ENCODE measurements at places on chromosomes 5 and 9. TPM values are rescaled to one million over a fixed set of nuclear protein-coding genes. Genes with fewer than 3 reads are reported as not detected.

GRCh38 chr9:112640311-112640710, 77.6 kb downstream of the INIP start:
- no peak for DNase-seq
- no peaks in the 10 kb centered on the region for H3K27me3 ChIP-seq
- no peak overlapping the region for H3K4me3 ChIP-seq
- H3K27ac ChIP-seq, result no peak overlapping the region

CYFIP2 gene
- 36.0 TPM for total RNA-seq

CNTLN gene
- total RNA-seq, result 2.9 TPM

DNA sequence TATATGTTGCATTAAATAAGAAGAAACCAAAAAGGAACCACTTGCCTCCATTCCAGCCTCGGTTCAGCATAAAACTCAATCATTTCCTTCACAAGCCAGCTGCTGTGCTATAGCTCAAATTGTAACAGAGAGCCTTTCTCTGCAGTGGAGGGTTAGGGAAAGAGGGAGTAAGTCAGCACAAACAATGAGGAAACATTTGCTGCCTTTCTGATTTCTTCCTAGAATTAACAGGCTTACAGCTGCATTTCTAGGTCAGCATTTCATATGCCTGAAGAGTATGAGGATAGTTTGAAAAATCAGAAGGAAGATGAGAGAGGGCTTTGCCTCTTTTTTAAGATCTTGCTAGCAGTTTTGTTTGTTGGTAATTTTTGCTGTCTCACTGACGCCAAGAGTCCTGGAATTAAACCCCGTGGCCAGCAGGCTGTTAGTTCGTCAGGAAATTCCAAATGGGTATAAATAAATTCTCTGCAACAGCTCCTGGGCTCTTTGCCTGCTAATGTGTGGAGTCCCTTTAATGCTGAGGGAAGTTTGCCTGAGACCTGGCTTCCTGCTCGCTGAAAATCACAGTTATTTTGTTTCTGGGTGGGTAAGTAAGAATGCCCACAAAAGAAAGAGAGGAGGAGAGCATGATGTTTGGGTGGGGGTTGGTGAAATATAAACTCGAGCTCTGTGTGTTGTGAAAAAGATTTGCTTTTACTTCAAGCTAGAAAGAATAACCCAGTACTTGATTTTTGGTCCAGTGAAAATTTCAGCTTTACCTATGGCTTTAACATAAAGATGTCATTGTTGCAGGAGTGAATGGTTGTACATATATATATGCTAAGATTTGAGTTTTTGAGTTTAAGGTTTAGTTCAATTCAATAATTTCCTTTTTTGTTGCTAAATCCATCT, 148.1 kb upstream of the DMRT1 start:
- peaks cover 75% of the 10 kb centered on the region for H3K4me1 ChIP-seq
- no peaks in the 10 kb centered on the region for H3K36me3 ChIP-seq
- peak; percentile 81 for DNase-seq
- H3K27me3 ChIP-seq, result no peaks in the 10 kb centered on the region

GRCh38 chr5:123806644-123807043, 294.7 kb downstream of the CSNK1G3 start:
- no peak overlapping the region for H3K27ac ChIP-seq
- DNase-seq, result no peak
- H3K27me3 ChIP-seq, result no peaks in the 10 kb centered on the region
- H3K36me3 ChIP-seq, result no peaks in the 10 kb centered on the region
- no peak overlapping the region for H3K4me3 ChIP-seq

DNA sequence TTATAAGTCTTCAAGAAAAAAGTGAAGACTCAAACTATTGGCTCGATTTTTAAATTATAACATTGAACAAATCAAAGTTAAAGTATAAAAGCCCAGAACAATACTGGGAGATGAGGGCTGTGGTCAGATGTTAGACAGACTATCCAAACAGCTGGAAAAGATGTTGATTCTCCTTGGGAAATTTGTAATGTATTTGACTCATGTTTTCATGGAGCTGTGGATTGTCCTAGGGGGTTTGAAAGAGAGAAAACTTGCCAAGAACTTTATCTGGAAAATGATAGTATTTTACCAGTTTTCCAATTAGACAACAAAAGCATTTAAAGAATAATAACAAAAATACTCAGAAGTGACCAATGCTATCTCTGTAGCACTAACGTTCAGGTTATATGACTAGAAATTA, 339.2 kb downstream of the ARL15 start:
- no peak overlapping the region for H3K4me3 ChIP-seq
- H3K27me3 ChIP-seq, result no peaks in the 10 kb centered on the region
- H3K36me3 ChIP-seq, result no peaks in the 10 kb centered on the region

DNA sequence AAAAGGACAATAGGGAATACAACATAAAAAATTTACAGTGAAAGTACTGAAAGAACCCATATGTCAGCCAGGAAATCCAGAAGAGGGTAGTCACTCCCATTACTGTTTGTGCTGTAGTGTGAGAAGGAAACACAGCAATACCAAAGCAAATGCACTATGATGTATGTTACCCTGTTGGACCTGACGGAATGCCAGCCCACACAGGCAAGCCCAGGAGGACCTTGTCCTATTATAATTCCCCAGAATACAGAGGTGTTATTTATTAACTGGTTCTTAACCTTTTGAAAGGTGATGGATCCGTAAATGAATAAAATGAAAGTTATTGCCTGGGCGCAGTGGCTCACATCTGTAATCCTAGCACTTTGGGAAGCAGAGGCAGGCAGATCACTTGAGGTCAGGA, 79.0 kb downstream of the GDA start:
- DNase-seq, result no peak
- no peaks in the 10 kb centered on the region for H3K4me1 ChIP-seq
- no peak overlapping the region for H3K4me3 ChIP-seq
- no peak overlapping the region for H3K27ac ChIP-seq

ZNF300 gene
- total RNA-seq, result 1.2 TPM

DIPK1B gene
- total RNA-seq, result 17.7 TPM

DNA sequence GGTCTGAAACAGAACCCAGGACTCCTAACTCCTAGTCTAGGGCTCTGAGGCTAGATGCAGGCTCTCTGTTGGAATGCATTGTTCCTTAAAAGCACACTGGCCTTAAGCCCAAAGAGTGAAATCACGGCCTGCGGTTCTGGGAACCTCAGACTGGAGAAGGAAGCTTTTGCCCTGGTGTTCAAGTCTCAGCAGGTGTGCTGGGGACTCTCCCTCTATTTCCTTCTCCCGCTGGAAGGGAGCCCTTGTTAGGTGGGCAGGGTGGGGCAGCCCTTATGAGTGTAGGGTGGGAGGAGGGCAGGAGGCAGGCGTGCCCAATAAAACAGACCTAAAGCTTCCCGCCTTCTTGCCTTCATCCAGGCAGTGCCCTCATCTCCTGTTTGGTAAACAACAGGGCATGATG, 1.8 kb upstream of the PPARGC1B start:
- H3K36me3 ChIP-seq, result no peaks in the 10 kb centered on the region
- no peak overlapping the region for H3K4me3 ChIP-seq
- no peaks in the 10 kb centered on the region for H3K4me1 ChIP-seq
- DNase-seq, result no peak
- H3K27me3 ChIP-seq, result no peaks in the 10 kb centered on the region

- no peak overlapping the region for H3K4me3 ChIP-seq
- no peak for DNase-seq
- no peak overlapping the region for H3K27ac ChIP-seq
- H3K27me3 ChIP-seq, result no peaks in the 10 kb centered on the region
- H3K36me3 ChIP-seq, result no peaks in the 10 kb centered on the region
Measured at GRCh38 chr5:125327676-125328075, 581.2 kb upstream of the ZNF608 start.

DNA sequence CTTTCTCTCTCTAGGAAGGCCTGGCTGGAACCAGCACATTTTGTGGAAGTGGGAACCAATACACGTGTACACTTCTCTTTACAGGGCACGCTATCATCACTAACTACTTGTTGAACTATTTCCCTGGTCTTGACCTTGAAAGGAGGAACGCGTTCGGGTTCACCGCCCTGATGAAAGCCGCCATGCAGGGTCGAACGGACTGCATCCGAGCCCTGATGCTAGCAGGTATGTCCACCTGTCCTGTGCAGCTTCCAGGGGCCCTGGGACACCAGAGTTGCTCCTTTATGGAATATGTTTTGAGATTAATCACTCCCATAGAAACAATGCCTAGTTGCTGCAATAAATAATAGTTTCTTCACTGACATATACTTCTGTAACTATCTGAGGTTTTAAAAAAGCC, 74.1 kb downstream of the ANKRD33B start:
- H3K4me1 ChIP-seq, result peaks cover 5% of the 10 kb centered on the region
- DNase-seq, result no peak
- no peak overlapping the region for H3K27ac ChIP-seq
- no peaks in the 10 kb centered on the region for H3K36me3 ChIP-seq
- no peak overlapping the region for H3K4me3 ChIP-seq

GRCh38 chr5:446066-446882, 3.3 kb downstream of the EXOC3 start:
- no peaks in the 10 kb centered on the region for H3K36me3 ChIP-seq
- H3K27ac ChIP-seq, result no peak overlapping the region
- DNase-seq, result no peak
- no peak overlapping the region for H3K4me3 ChIP-seq
- H3K4me1 ChIP-seq, result peaks cover 48% of the 10 kb centered on the region
- no peaks in the 10 kb centered on the region for H3K27me3 ChIP-seq

DIRAS2 gene
- not detected for total RNA-seq

DNA sequence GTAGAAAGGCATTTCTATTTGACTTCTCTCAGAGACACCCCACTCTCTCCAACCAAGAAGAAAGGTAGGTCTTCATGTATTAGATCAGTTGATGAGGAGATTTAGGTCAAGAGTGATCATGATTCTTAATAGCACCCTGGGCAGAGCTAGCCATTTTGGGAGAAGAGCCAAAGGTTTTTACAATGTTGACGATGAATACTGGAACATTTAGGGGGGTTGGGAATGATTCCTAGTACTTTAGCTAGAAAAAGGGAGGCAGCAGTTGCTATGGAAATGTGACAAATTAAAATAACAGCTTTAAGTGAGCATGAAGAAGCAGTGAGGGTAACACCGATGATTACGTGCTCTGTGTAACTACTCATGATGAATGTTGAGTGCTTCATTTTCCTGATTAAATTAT, 9.5 kb upstream of the RPS23 start:
- H3K4me3 ChIP-seq, result no peak overlapping the region
- no peaks in the 10 kb centered on the region for H3K36me3 ChIP-seq
- H3K4me1 ChIP-seq, result peaks cover 7% of the 10 kb centered on the region

DNA sequence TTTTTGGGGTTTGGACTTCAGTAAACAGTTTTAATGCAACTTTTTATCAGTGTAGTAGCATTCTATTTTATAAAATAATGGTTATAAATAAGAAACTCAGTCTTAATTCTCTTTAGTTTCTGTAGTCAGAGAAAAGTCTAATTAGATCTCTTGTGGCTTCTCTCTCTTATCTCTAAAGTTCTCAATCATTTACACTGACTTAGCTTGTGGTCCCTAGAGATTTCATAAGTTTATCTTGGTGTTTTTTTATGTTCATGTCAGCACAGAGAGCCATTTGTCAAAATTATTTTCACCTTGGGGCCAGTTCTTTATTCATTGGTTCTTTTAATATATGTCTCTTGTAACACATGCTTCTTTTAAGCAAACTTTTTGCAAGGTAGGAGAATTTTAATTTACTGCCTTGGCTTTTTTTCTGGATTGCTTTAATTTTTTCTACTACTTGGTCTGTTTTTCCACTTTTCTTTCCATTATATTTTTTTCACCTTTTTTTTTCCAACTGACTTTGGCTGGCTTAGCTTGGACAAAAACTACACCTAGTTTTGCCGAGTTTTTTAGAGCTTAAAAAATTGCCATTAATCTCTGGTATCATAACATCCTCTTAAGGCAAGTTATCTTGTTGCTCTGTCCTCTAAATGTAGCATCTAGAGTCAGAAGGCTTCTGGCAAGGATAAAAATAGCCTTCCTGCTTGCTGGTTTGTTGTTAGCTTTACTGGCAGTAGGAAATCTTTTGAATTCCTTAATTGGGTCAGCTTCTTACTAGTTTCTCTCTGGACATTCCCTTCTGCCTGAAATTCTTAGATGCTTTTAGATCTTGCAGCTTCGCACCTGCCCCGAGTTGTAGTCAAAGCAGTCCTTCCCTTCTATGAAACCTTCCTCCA, 35.3 kb downstream of the CPEB4 start:
- peaks cover 93% of the 10 kb centered on the region for H3K4me1 ChIP-seq
- H3K36me3 ChIP-seq, result peaks cover 5% of the 10 kb centered on the region
- no peak for DNase-seq

DNA sequence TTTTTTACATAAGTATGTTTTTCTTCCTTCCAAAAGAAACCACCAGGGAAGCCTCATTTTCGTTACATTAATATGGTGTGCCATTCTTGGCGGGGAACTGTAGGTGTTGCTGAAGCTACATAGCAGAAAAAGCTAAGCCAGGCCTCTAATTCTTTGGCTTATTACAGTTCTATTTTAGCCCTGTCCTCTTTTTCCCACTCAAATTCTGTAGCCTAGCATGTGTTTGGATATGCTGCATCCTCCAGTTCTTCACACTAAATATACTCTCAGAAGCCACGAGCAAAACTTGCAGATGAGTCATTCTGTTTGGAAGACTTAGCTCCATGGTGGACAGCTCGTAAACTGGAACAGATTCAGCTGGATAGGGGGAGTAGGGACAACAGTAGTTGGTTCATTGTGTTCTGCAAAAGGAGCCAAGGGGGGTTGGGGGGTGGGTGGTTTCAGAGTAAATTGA, 369.4 kb downstream of the TMEM161B start:
- no peak for DNase-seq
- no peaks in the 10 kb centered on the region for H3K36me3 ChIP-seq
- H3K4me3 ChIP-seq, result no peak overlapping the region
- H3K27me3 ChIP-seq, result no peaks in the 10 kb centered on the region
- H3K4me1 ChIP-seq, result no peaks in the 10 kb centered on the region
- H3K27ac ChIP-seq, result peak overlapping the region; percentile 34

DNA sequence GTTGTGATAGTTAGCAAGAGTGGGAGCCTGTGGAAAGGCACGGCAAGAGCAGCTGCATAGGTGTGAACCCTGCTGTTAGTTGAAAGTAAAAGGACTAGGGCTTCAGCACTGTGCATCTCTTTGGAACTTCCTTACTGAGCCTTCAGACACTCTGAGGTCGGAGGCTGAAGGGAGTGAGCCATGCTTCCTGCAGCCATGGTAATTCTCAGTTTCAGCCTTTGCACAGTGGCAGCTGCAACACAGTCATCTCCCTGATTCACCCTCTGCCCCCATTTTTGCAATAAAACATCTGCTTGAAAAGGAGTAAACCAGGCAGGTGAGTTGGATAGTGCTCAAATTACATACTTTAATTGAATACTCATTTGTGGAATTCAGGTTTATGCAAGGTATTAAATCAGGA, 6.5 kb upstream of the TLE4 start:
- no peak for DNase-seq
- H3K36me3 ChIP-seq, result no peaks in the 10 kb centered on the region
- no peak overlapping the region for H3K27ac ChIP-seq
- H3K27me3 ChIP-seq, result peaks cover 28% of the 10 kb centered on the region

- no peak overlapping the region for H3K4me3 ChIP-seq
- H3K27ac ChIP-seq, result no peak overlapping the region
- no peaks in the 10 kb centered on the region for H3K36me3 ChIP-seq
Measured at GRCh38 chr9:20863945-20864344, 167.5 kb downstream of the HACD4 start.

STPG3 gene
- not detected for total RNA-seq

SLC31A1 gene
- total RNA-seq, result 9.9 TPM

DNA sequence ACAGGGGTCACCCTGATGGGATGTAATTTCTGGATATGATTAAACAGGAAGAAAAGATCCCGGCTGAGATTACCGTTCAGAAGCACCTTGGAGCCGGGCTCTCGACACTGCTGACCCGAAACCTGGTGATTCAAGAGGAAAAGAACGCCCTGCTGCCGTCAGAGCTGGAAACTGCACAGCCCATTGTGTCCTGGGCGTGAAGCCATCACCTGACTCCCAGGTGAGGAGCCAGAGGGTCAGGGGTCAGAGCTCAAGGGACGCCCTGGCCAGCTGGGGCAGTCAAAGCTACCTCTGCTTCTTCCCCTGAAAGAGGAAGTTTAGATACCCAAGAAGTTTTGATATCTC, 17.8 kb upstream of the SLC12A7 start:
- DNase-seq, result no peak
- H3K4me3 ChIP-seq, result no peak overlapping the region
- H3K27me3 ChIP-seq, result no peaks in the 10 kb centered on the region
- peaks cover 92% of the 10 kb centered on the region for H3K4me1 ChIP-seq
- H3K36me3 ChIP-seq, result no peaks in the 10 kb centered on the region
